Activated CD8-positive, alpha-beta memory T cell treated with anti-CD3 and anti-CD28 coated beads for 1 hour (primary cell): ENCODE measurements at places on chromosomes 4 and X.

DNA sequence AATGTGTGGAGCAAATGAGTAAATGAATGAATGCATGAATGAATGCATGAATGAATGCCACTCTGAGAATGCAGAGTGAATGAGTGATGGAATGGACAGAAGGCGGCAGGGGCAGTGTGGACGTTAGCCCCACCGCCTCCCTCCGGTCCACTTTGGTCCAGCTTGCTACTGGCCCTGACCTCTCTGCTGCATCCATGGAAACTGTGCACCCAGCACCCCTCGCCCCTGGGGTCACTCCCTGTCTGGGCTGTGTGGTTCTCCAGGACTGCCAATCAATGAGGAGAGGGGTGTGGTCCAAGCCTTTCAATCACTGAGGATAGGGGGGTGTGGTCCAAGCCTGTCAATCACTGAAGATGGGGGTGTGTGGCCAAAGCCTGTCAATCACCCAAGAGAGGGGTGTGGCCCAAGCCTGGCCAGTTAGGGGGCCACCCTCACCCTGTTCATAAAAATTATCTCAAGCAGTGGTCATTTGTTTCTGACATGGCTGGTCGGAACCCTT lies 39.2 kb upstream of the ASMTL start:
- no peak for DNase-seq

DNA sequence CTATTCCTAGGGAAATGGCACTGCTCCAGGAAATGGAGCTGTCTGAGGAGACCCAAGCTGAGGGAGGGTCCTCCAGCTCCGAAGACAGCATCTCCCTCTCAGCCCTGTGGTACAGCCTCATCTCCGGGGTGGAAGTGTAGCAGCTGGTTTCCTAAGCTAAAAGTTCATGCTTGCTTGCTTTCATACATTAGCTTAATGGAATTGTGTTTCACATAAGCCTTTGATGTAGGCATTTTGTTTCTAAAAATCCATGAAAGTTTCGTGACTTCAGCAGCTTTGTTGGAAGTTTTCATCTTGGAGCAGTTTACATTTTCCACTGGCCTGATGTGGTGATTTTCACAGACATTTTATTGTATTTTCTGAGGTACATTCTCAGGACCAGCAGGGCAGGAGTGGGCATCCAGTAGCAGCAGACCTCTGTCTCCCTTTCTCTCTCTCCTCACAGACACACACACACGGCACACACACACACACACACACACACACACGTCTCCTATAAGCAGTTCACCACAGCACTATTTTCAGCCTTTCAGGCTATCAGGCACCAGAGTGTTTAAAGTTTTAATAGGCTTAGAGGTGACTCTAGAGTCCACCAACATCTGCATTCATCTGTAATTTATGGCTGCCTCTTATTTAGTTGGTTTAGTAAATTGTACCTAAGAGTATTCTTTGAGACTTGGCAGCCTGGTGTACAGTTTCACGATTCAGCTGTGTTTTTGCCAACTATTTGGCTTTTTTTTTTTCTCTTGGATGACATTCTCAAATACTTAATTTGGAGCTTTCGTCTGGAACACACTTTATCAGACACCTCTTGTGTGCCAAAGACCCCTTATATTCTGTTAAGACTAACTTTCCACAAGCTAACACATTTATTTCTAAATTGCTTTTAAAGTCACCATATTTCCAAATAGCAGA lies 225.8 kb upstream of the SFRP2 start:
- DNase-seq, result no peak

DNA sequence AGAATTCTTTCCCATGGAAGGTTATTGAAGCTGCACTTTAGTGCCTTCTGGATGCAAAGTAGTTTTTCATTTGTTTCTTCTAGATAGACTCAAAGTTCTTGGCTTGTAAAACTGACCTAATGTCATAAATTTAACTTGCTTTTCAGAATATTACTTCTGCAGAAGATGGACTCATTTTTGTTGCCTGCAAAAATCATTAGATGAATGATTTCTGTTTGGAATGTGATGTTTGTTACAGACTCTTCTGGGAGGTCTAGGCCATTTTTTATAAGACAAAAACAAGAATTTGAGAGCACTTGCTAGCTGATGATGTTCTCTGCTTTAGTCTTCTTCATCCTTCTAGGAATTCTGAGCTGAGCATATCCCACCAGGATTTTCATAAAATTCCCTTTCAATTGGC lies 308.6 kb upstream of the GIMD1 start:
- DNase-seq, result no peak

GRCh38 chrX:37599729-37600128 lies 28.3 kb downstream of the LANCL3 start:
- DNase-seq, result no peak

- no peak for DNase-seq
These were observed 62.7 kb upstream of the SHOX start for GRCh38 chrX:567891-568290.
